ENCODE measurements at places on chromosomes 2 and 18.

GRCh38 chr18:40179729-40180461, 1775.1 kb upstream of the PIK3C3 start:
- DNase-seq, result no peak

DNA sequence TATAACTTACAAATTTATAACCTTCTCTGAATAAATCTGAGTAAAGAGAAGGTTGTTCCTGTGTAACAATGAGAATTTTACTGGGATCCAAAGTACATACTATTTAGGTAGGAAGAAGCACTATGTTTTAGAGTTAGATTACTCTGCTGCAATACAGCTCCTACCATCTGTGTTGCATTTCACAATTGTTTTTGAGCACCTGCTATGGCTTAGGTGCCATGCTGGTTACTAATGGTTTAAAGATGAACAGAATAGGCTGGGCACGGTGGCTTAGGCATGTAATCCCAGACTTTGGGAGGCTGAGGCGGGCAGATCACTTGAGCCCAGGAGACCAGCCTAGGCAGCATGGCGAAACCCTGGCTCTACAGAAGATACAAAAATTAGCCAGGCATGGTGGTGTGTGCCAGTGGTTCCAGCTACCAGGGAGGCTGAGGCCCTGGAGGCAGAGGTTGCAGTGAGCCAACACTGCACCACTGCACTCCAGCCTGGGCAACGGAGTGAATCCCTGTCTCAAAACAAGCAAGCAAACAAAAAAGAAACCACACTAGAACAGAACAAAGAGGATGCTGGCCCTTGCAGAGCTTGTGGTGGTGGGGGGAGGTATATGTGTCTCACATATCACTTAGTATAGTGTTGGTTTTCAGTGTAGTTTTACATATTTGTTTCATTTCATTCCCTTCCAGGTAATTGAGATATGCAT, 56.7 kb downstream of the SPTBN1 start:
- no peak for DNase-seq

DNA sequence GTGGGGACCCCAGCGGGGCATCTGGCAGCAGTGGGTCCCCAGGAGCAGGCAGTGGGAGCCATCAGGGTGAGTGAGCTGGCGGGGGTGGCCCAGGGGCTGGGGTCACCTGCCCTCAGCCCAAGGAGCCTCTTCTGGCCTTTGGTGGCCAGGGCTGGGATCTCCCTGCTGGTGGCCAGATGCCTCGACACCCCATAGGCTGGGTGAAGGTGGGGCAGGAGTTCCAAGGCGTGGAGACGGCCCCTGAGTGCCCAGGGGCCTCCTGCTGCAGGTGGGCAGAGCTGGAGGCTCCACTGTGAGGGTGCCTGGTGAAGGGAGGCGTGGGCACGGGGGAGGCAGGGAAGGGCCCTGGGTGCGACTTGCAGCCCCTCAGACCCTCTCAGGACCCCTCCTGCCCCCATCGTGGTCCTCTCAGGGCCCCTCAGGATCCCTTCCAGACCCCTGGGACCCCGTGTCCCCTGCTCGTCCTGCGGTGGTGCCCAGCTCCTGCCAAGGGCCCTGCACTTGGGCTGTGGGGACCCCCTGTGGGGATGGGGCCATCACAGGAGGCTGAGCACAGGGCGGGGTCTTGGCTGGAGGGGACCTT, 5.0 kb upstream of the GPR35 start:
- DNase-seq, result no peak

DNA sequence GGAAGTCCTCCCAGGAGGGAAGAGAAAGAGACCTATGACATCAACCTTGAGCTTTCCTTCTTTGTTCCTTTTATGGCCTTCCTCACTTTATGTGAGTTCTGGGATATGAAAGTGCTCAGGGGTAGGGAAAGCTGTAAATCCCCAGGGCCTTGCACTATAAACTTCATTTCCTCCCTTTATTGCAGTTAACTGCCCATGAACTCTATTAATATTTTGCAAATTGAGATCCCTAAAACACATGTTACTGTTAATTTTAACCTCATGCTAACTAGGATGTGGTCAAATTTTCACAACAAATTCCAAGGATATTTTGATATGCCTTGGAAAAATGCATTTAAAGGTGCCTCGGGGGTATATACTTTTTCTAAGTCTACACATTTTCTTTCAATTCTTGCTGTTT, 359.9 kb downstream of the OSR1 start:
- DNase-seq, result no peak

DNA sequence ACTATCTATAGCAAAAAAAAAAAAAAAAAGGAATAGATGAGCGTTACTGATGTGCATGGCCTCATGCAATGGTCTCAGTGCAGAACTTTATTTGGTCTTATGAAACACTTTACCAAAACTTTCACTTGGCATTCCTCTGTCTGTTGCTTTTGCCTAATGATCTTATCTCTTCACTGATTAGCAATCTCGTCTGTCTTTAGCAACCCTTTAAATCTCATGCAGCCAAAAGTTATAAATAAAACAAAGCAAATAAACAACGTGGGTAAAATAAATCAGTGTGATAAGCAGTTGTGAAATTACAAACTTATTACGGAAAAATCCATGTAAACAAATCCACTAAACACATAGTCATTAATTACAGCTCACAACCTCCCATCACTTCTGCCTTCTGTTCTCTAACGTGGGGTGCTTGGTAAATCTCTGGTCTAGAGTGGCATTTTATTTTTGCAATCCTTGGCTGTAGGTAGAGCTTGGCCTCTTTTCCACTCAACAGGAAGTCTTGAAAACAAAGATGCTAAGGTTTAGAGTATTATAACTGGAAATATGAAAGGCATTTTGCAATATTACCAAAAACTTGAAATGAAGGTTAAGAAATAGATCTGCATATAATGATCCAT, 288.0 kb downstream of the AFF3 start:
- no peak for DNase-seq

GRCh38 chr2:40034198-40034597, 255.1 kb upstream of the THUMPD2 start:
- no peak for DNase-seq

DNA sequence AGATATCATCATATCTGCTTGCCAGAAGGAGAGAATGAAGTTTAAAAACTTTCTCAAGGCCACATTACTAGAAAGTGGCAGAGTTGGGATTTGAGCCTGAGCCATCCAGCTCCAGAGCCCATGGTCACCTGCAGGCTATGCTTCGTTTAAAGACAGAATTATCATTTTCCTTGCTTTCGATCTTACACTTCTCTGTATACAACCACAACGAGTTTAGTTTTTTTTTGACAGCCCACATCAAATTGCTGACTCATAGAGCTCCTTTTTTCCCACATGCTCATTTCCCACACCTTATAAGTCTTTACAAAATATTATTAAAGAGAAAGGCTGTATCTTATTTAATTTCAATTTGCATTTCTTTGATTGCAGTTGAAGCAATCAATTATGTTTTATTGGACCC, 6.5 kb downstream of the PLEK start:
- DNase-seq, result no peak

DNA sequence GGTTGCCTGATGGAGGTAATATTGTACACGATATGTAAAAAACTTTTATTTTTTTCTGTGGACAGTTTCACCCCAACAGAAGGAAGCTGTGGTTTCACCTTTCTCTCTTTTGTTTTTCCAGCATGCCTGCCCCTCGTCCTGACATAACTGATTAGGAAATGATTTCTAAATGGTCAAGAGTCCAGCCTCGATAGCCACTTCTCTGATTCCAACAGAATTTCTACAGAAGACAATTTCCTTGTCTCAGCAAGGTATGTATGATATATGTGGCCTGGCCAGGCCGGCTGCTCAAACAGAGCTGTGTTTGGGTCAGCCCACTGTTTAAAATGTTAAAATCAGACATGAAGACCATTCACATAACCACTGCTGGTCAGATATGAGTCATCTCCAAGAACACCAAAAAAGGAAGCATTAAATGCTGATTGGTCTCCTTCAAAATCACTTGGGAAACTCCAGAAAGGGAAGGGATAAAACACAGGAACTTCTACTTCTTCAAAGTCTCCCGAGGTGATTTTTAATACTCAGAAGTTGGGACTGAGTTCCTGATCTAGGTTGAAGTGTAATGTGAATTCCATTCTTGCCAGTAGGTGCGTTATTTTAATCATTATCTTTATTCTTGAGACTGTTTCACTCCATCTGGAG, 22.3 kb downstream of the ATP8B1 start:
- DNase-seq, result no peak

- DNase-seq, result no peak
These were observed 6.2 kb downstream of the PDE1A start for GRCh38 chr2:182420669-182421068.

GRCh38 chr2:156944871-156945270, 312.6 kb upstream of the GALNT5 start:
- DNase-seq, result no peak

DNA sequence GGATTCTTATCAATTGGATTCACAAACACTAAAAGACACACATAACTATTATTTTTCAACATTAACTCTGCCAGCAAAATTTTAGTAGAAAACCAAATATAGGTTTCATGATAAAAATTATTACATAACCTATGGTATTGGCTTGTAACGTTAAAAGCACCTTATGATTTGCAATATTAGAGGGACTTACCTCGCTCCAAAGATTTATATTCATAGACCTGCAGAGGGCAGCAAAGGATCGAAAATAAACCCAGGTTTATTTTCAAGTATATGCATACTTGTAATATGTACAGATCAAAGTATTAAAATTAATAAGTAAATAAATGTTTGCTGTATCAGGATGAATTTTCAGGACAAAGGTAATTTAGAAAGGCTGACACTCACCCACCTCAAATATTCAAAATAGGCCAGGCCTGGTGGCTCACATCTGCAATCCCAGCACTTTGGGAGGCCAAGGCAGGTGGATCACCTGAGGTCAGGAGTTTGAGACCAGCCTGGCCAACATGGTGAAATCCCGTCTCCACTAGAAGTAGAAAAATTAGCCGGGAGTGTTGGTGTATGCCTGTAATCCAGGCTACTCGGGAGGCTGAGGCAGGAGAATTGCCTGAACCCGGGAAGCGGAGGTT, 45.3 kb downstream of the LRPPRC start:
- DNase-seq, result no peak

GRCh38 chr2:149473521-149473920, 114.1 kb downstream of the MMADHC start:
- DNase-seq, result no peak

- DNase-seq, result no peak
These were observed 642.3 kb upstream of the LINC00305 start for GRCh38 chr18:64791236-64791635.

DNA sequence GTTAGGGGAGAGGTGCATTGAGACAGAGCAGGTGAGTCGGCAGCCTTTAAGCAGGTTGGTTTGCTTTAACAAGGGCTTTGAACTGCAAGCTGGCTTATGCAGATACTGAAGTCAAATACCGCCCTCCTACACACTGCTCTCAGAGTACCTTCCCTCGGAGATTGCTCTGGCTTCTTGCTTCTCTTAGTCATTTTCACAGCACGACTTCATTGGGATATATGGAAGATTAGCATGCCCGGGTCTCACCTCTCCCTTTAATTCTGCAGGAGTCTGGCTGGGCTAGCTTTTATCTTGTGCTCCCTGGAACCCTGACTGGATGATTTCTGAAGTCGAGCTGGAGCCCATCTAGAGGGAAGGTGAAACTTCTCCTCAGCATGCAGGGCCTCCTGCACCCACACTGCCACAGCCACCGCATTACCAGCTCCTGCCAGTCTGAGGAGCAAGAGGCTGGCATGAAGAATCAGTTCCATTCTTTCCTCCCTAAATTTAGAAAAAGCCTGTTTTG, 395.5 kb upstream of the HNRNPA3 start:
- no peak for DNase-seq

DNA sequence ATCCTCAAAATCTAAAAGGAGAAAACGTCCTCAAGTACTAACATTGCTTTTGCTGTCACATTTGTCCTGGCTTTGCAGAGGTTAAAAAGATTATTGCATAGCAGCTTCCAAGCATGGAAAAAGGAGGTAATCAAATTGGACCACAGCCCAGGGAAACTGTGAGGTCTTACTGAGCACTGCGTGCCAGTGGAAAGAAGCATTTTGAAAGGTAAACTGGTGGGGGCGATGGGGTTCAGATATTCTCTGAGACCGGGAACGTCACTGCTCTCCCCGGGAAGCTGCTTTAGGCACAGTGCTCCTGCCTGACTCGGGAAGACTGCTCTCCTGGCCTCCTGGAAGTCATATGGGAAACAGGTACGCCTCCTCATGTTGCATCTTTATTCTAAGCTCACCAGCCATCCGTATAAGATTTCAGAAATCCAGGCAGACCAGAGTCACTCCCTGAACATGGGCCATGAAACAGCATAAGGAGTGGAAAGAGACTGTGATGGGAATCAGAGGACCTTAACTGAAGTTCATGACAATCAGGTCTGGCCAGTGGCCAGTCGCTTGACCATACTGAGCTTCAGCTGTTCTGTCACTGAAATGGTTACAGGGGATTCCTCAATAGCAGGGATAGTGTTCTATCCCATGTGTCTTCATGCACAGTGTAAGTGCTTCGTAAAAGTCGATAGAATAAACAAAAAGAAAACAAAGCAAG, 284.1 kb downstream of the TRIB2 start:
- DNase-seq, result no peak

GRCh38 chr2:43764086-43764705, 9.6 kb upstream of the DYNC2LI1 start:
- no peak for DNase-seq

GRCh38 chr2:24903161-24904103, 16.6 kb downstream of the ADCY3 start:
- no peak for DNase-seq

GRCh38 chr2:160977376-160977775, 182.9 kb upstream of the TANK start:
- DNase-seq, result no peak

DNA sequence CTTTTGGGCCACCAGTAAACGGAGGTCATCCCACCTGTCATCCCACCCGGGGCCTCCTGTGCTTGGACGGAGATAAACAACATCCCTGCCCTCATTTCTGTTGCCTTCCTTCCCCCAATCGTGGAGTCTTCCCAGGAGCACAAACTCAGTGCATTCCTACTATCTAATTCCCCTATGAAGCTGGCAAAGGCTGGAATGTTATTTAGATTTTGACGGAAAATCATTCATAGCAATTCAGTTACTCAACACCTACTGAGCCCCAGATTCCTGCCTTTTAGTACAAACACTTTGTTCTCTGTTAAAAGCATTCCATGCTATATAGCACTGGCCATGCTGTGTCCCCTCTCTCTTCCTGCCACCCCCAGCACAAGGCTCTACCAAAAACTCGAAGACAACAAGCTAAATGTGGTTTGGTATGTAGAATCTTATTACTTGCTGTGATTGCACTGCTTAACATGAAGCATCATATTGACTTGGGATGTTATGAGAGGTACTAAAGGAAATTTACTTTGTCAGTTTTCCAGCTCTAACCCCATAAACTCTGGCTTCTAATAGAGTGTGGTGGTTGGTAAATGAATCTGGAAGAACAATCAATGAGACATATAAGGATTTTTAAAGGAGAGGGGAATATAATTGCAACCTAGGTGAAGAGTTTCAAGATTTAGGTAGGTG, 32.3 kb upstream of the IMPA2 start:
- no peak for DNase-seq

DNA sequence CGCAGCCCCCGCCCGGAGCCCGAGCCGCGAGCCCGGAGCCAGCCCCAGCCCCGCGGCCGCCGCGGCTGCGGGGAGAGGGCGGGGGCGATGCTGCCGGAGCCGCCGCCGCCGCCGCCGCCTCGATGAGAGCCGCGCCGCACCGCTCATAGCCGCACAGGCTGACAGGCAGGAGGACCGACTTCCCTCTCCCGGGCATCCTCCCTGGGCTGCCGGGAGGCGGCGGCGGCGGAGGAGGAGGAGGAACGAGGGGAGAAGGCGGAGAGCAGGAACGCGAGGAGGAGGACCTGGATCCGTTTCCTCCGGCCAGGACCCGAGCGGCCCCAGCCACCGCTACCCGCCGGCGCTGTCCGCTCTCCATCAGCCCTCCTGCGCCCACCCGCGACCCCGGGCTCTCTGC, 370 bp downstream of the KLHL29 start:
- no peak for DNase-seq

All from hypothalamus (tissue), 51 donors.